Suprapubic skin (tissue), 4 donors: ENCODE measurements at places on chromosomes 12 and 14. TPM values are rescaled to one million over a fixed set of nuclear protein-coding genes. Genes with fewer than 3 reads are reported as not detected.

DNA sequence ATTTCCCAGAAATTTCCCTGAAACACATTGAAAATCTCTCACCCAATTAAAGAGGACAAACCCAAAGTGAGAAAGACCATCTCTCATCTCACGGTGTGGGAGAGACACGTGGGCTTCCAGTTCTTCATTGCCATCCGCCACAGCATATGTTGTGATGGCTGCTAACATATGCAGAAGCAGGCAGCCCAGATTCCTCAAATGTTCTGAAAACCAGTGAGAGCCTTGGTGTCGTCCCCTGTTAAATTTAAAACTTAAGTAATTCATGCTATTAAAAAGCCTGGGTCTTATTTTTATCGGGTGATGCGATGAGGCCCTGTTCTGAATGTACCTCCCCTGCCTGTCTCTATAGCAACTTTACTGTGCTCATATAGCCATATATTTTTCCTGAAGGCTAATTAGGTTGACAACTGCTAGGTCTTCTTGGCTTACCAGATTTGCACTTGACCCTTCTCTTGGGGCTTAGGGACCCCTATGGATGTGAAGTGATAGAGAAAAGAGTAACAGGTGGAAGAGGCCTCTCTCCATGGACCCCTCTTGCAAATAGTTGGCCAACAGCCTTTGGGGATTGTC is 2.8 kb upstream of the FGF6 start:
- H3K4me1 ChIP-seq = no peaks in the 10 kb centered on the region
- H3K4me3 ChIP-seq = no peak overlapping the region
- peaks cover 5% of the 10 kb centered on the region for H3K27me3 ChIP-seq
- no peaks in the 10 kb centered on the region for H3K36me3 ChIP-seq

DNA sequence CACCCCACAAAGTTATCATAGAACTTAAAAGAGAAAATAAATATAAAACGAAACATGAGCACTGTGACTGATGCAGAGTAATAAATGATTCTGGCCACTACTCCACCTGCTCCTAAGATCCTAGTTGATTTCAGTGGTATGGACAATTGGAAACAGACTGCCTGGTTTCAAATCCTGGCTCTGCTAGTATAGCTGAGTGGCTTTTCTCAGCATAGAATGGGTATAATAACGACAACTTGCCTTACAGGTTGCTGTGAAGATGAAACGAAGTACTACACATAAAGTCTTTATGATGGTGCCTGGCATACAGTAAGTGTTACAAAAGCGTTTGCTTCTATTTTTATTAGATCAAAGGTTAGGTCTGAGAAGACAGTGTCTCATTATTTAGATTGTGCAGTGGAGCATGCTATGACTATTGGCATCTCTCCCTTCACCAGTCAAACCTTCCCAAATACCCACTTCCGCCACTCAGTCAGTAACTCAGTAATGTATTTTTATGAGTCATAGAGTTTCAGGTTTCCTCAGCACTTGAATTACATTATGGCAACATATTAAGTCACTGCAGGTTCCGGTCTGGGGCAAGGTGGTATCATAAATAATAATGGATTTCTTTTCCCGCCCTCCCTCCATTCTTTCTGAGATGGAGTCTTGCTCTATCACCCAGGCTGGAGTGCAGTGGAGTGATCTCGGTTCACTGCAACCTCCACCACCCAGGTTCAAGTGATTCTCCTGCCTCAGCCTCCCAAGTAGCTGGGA is 29.7 kb upstream of the NR2C1 start:
- no peak overlapping the region for H3K27ac ChIP-seq
- no peaks in the 10 kb centered on the region for H3K27me3 ChIP-seq
- peaks cover 42% of the 10 kb centered on the region for H3K36me3 ChIP-seq
- no peak for DNase-seq
- no peaks in the 10 kb centered on the region for H3K4me1 ChIP-seq

GRCh38 chr14:106843951-106844483 is 1317.6 kb downstream of the TMEM121 start:
- H3K27me3 ChIP-seq = peaks cover 4% of the 10 kb centered on the region
- H3K27ac ChIP-seq = peak overlapping the region; percentile 64
- H3K4me1 ChIP-seq = peaks cover 4% of the 10 kb centered on the region
- peak overlapping the region; percentile 44 for H3K4me3 ChIP-seq
- DNase-seq = no peak

Gene AICDA
- total RNA-seq = not detected

Gene GNB3
- 1.4 TPM for total RNA-seq

GRCh38 chr14:73742520-73743238 is 28.5 kb upstream of the PNMA1 start:
- no peaks in the 10 kb centered on the region for H3K27me3 ChIP-seq
- H3K4me1 ChIP-seq = peaks cover 95% of the 10 kb centered on the region
- H3K27ac ChIP-seq = peak overlapping the region; percentile 85
- peak overlapping the region; percentile 23 for H3K4me3 ChIP-seq
- DNase-seq = no peak

DNA sequence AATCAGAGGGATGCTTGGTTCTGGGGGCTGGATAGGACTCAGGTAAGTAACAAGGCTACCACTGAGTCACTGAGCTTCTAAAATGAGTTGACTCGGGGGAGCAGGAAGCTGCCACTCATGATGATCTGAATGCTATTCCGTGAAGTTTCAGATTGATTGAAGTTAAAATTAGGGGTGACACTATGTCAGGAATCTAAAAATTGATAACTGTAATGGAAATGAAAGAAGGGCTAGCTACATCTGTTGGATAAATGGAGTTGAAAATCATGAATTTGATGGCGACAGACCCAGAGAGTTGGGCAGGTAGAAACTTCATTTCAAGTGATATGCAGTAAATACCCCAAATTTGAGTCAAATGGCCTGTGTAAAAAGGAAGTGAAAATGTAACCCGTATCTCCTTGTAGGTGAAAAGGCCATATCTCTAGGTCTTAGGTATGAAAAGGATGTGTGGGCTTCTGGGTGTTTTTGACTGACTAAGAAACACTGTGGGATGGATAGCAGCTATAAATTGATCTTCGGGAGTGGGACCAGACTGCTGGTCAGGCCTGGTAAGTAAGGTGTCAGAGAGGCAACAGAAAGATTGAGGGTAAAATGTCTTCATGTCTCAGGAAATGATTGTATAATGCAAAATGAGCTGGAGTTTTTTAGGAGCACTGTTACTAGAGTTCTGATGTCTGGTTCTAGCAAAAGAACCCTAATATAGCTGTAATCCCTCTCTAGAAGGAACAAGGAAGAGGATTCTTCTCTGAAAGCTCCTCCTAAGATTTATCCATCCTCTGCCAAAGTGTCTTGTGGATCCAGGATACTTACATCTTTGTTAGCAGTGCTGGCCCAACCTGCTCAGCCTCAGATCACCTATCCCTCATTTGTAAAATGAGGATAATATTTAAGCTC is 57.3 kb downstream of the DAD1 start:
- H3K27ac ChIP-seq = no peak overlapping the region
- H3K36me3 ChIP-seq = no peaks in the 10 kb centered on the region
- H3K4me3 ChIP-seq = no peak overlapping the region
- no peaks in the 10 kb centered on the region for H3K27me3 ChIP-seq

- H3K36me3 ChIP-seq = no peaks in the 10 kb centered on the region
- DNase-seq = no peak
- H3K4me3 ChIP-seq = peak overlapping the region; percentile 56
- H3K27me3 ChIP-seq = peaks cover 48% of the 10 kb centered on the region
- H3K4me1 ChIP-seq = peaks cover 23% of the 10 kb centered on the region
These were observed 929.8 kb downstream of the DIO2 start for GRCh38 chr14:79281244-79282152.

DNA sequence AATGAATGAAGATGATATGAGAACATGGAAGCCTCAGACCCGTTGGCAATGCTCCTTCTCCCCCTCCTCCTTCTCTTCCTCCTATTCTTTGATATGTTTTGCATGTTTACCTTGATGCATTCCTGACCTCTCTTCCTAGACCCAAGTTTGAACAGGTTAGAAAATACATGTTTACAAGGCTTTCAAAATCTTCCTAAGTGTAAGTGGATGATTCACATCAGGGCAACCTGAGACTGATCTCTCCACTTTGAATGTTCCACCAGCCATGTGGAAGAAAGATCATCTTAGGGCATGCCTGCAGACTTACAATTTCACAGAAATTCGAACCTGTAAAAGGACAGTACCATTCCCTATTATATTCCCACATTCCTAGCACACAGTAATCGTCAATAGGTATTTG is 18.0 kb upstream of the LDHB start:
- no peaks in the 10 kb centered on the region for H3K36me3 ChIP-seq
- H3K27me3 ChIP-seq = peaks cover 5% of the 10 kb centered on the region
- no peak overlapping the region for H3K4me3 ChIP-seq
- DNase-seq = no peak
- no peak overlapping the region for H3K27ac ChIP-seq
- peaks cover 11% of the 10 kb centered on the region for H3K4me1 ChIP-seq
